Panc1 (cell line): ENCODE measurements at places on chromosomes 5 and 9. TPM values are rescaled to one million over a fixed set of nuclear protein-coding genes. Genes with fewer than 3 reads are reported as not detected.

The SYK gene
- 0.28 TPM for total RNA-seq

The RANBP3L gene
- 0.28 TPM for total RNA-seq

The S1PR3 gene
- total RNA-seq: 8.1 TPM

The TMEFF1 gene
- total RNA-seq: 2.2 TPM

DNA sequence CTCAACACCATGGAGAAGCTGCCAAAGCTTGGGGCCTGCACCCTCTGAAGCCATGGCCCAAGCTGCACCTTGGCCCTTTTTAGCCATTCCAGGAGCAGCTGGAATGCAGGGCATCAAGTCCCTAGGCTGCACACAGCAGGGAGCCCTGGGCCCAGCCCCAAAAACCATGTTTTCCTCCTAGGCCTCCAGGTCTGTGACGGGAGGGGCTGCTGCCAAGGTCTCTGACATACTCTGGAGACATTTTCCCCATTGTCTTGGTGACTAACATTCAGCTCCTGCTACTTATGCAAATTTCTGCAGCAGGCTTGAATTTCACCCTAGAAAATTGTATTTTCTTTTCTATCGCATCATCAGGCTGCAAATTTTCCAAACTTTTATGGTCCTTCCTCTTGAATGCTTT, 64.6 kb downstream of the ELOVL7 start:
- DNase-seq: no peak
- no peaks in the 10 kb centered on the region for H3K4me1 ChIP-seq
- H3K36me3 ChIP-seq: no peaks in the 10 kb centered on the region
- H3K27me3 ChIP-seq: no peaks in the 10 kb centered on the region

DNA sequence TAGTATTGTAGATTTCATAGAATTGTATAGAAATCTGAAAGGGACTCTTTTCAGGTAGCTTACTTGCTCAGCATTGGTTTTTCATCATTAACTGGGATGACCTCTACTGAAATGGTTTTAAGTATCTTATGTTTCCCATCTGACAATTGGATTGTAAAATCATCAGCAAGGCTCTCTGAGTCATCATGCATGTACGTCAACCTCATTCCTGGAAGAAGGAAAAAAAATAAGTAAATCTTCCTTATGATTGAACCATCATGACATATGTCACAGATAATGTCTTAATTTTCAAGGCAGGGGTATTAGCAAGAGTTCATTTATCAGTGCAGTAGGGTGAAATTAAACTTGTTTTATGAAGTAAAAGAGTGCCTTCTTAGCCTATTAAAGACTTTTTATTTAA, 74.9 kb upstream of the CER1 start:
- H3K4me3 ChIP-seq: no peak overlapping the region
- no peak overlapping the region for H3K27ac ChIP-seq
- H3K27me3 ChIP-seq: no peaks in the 10 kb centered on the region
- no peak for DNase-seq
- no peaks in the 10 kb centered on the region for H3K36me3 ChIP-seq
- no peaks in the 10 kb centered on the region for H3K4me1 ChIP-seq

DNA sequence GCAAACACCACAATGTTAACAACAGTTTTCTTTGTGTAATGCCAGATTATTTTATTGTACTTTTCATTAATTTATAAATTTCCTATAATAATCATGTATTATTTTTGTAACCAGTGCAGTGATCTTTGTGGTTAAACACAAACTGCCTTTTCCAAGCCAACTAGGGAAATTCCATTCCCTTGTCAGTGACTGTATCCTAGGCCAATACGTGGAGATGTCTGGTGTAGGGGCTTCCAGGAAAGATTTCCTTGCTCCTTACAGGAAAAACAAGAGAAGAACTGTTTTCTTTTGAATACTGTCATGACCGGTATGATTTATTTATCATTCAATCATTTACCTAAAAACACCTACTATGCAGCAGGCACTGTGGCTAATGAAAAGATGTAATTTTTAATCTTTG, 31.4 kb downstream of the FANCC start:
- no peak overlapping the region for H3K4me3 ChIP-seq
- peaks cover 7% of the 10 kb centered on the region; the same call in 1 of the 2 replicates for H3K4me1 ChIP-seq
- no peaks in the 10 kb centered on the region for H3K36me3 ChIP-seq
- no peak overlapping the region; the same call in 1 of the 2 replicates for H3K27ac ChIP-seq

DNA sequence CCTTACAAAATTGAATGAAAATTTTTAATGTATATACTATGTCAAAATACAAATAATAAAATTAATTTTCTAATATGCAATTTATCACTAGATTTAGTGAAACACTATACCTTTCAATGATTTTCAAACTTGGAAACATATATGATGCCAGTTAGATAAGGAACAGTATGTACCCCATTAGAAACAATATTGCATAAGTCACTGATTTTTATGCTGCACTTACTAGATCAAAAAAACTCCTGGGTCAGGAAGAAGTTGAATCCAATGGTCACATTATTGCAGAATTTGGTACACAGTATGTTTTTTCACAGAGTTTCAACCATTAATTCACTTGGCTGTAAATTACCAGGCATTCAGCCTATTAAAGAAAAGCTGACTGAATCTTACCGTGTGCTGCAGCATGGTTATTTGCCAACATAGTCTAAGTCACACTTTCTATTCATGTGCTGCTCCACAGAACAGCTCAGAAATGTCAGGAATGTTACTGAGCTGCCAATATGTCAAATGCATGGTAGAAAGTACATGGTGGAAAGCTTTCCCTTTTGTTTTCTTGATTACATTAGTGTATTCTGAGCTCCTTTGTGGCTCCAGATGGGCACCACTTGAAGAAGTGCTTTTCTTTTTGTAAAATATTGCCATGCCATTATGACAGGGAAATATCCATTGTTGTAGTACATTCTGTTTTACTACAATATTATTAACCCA, 9.9 kb upstream of the PRR16 start:
- H3K4me3 ChIP-seq: no peak overlapping the region
- no peaks in the 10 kb centered on the region for H3K27me3 ChIP-seq
- H3K36me3 ChIP-seq: no peaks in the 10 kb centered on the region
- no peak for DNase-seq
- H3K27ac ChIP-seq: no peak overlapping the region

DNA sequence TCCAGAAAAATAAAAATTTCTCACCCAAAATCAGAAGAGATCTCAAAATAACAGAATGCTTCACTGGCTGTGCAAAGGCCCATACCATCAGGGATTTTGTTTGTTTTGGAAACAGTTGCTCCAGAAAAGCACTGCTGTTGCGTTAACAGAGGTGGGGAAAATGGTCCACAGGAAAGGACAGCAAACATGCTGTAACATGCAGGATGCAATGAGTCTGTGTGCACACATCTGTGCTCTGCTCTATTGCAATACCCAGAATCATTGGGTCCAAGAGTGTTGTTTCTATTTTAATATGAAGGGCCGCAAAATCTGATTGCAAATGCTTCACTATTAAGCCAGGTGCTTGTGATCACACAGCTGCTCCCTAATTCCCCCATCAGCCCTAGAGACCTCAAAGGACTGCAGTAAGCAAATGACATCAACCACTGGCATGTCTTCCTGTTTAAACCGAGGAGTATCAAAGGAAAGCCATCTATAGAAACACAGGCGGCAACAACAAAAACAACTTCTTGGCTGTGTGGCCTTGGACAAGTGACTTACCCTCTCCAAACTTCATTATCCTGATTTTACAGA, 141.0 kb downstream of the DCP2 start:
- H3K27me3 ChIP-seq: peaks cover 3% of the 10 kb centered on the region
- H3K27ac ChIP-seq: no peak overlapping the region
- H3K4me1 ChIP-seq: no peaks in the 10 kb centered on the region
- no peak overlapping the region for H3K4me3 ChIP-seq
- no peak for DNase-seq

DNA sequence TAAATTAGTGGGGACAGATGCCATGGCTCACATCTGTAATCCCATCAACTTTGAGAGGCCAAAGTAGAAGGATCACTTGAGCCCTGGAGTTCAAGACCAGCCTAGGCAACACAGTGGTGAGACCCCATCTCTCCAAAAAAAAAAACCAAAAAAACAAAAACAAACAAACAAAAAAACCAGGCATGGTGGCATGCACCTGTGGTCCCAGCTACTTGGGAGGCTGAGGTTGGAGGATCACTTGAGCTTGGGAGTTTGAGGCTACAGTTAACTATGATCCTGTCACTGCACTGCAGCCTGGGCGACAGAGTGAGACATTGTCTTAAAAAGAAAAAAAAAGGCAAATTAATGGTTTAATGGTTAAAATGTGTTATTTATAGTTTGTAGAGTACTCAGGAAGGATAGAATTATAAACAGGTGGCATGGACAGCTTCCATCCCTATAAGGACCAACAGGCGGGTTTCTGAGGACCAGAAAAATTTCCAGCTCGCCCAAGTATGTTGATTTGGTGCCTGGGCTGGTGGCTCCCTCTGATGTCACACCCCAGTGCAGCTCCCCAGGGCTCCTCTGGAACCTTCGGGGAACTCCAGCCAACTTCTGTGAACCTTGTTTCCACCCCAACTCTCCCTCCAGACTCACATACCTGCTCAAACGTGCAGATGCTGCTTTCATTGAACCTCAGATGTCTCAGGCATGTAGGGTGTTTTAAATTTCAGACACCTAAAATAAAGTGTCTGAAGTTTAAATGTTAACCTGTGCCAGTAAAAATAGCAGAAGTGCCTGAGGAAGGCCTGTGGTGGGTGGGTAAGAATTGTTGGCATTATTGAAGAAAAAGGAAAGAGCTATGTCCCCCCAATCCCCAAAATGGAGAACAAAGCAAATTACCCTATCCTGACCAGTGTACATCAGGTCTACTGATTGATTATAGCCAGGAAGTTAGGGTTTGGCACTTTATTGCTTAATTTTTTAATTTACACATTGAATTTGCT, 69.0 kb downstream of the TRIO start:
- no peak overlapping the region for H3K4me3 ChIP-seq
- H3K27me3 ChIP-seq: no peaks in the 10 kb centered on the region
- DNase-seq: no peak
- H3K4me1 ChIP-seq: peaks cover 100% of the 10 kb centered on the region
- peaks cover 3% of the 10 kb centered on the region; the same call in 1 of the 2 replicates for H3K36me3 ChIP-seq

- no peaks in the 10 kb centered on the region for H3K36me3 ChIP-seq
- H3K4me3 ChIP-seq: no peak overlapping the region
- H3K4me1 ChIP-seq: no peaks in the 10 kb centered on the region
Observed at GRCh38 chr5:82183828-82184227, 94.3 kb downstream of the RPS23 start.

GRCh38 chr5:72121780-72122445, 14.6 kb downstream of the MAP1B start:
- no peak overlapping the region for H3K4me3 ChIP-seq
- H3K27me3 ChIP-seq: no peaks in the 10 kb centered on the region
- no peak overlapping the region for H3K27ac ChIP-seq
- peaks cover 6% of the 10 kb centered on the region; the same call in 1 of the 2 replicates for H3K36me3 ChIP-seq
- no peak for DNase-seq

DNA sequence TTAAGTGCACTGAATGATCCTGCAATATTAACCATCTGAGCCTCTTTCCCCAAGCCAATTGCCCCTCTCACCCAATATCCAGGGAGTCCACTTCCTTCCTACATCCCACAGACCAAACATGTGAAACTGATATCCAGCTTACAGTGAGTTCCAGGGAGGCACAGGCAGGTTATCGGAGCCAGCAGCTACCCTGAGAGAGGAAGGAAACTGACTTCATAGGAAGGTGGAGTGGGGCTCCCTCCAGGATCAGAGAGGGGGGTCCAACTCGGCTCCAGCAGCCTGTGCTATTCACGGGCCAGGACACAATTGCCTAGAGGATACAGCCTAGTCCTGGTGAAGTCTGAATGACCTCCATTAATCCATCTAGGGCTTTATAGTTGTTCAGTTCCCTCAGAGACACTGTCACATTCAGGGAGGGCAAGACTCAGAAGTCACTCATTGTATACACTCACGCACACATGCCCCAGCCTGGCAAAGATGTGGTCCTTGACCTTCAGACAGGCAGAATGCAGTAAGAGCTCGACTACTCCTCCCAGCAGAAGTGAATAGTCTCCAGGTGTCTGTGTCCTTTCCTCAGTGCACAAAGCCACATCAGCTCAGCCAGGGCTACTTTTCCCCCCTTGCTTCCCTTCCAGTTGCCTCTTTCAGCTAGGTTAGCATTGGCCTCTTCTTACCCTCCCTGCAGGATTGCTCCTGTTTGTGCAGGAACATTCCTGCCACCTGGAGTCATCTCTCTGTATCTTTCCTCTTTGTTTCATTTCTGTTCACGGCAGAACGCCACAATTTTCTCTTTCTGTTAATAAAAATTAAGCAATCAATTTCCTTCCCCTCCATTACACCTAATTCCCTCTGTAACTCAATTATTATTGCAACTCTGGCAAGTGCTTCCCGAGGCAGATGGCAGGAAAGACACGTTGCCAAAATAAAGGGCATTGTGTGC, 501.7 kb downstream of the ARHGEF28 start:
- 0 out of 2 replicates have a peak, but pooled peaks cover 2% of the 10 kb centered on the region for H3K4me1 ChIP-seq
- no peaks in the 10 kb centered on the region for H3K36me3 ChIP-seq
- no peak overlapping the region for H3K27ac ChIP-seq
- no peak for DNase-seq
- no peaks in the 10 kb centered on the region; the same call in 1 of the 2 replicates for H3K27me3 ChIP-seq

DNA sequence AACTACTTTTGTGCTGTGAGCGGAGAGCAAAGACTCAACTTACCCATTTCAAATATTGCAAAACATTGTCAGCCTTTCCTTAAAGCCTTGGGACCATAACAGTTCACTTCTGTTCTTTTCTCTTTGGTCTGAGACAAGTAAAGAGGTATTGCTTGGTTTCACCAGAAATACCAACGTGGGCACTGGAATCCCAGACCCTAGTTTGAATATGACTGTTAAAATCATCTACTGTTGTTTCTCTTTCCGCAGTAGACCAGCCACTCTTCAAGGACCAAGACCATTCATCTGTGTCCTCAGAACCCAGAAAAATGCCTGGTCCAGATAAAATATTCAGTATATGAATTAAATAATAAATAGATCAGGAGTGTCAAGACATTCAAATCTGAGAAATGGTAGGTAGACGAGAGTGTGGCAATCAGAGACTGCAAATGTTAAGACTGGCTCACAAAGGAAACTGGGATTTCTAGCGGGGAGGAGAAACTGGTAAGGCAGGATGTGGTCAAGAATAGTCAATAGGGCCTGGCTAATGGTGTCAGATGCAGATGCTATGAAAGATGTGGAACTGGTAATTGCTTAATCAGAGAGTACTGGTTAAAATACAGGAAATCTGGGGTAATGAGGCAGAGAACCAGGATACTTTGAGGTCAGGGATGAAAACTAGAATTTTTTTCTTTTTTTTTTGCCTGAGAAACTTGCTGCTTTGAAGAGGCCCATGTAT, 82.1 kb upstream of the IL33 start:
- no peaks in the 10 kb centered on the region for H3K4me1 ChIP-seq
- no peaks in the 10 kb centered on the region for H3K36me3 ChIP-seq
- DNase-seq: no peak
- no peak overlapping the region for H3K4me3 ChIP-seq

GRCh38 chr9:115590011-115590410, 472.1 kb upstream of the TNC start:
- H3K27me3 ChIP-seq: no peaks in the 10 kb centered on the region
- H3K4me1 ChIP-seq: no peaks in the 10 kb centered on the region; the same call in 1 of the 2 replicates
- no peak overlapping the region; the same call in 1 of the 2 replicates for H3K27ac ChIP-seq

DNA sequence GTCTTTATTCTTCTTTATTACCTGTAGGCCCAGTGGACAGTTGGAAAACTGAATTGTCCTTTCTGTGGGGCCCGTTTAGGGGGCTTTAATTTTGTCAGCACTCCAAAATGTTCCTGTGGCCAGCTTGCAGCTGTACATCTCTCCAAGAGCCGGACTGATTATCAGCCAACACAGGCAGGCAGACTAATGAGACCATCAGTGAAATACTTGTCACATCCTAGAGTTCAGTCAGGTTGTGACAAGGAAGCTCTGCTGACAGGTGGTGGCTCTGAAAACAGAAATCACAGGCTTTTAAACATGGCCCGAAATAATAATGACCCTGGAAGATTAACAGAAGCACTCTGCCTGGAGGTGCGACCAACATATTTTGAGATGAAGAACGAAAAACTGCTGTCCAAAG, 47.9 kb downstream of the RNF180 start:
- H3K27me3 ChIP-seq: no peaks in the 10 kb centered on the region
- no peaks in the 10 kb centered on the region for H3K36me3 ChIP-seq
- no peak overlapping the region for H3K4me3 ChIP-seq
- no peaks in the 10 kb centered on the region for H3K4me1 ChIP-seq
